ENCODE measurements at places on chromosomes 6 and 20.

DNA sequence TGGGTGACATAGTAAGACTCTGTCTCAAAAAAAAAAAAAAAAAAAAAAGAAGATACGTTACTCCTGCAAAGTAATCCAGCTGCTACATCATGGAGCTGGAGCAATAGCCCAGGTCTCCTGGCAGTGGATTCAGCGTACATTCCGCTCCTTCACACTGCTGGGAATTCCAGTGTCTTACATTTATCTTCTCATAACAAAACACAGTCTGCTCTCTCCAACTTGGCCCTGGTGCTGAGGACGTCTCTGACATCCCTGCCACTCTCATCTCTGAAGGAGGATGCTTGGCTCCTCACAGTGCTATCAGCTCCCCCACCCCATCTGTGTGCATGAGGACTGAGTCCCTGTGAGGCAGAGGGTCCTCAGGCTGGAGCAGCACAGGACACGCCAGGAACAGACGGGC is 529.8 kb downstream of the CD83 start:
- no peak for DNase-seq

- DNase-seq = no peak
Measured at GRCh38 chr6:87794922-87795885, 93.2 kb upstream of the AKIRIN2 start.

GRCh38 chr6:52653151-52653550 is 17.8 kb upstream of the TMEM14A start:
- DNase-seq = no peak

DNA sequence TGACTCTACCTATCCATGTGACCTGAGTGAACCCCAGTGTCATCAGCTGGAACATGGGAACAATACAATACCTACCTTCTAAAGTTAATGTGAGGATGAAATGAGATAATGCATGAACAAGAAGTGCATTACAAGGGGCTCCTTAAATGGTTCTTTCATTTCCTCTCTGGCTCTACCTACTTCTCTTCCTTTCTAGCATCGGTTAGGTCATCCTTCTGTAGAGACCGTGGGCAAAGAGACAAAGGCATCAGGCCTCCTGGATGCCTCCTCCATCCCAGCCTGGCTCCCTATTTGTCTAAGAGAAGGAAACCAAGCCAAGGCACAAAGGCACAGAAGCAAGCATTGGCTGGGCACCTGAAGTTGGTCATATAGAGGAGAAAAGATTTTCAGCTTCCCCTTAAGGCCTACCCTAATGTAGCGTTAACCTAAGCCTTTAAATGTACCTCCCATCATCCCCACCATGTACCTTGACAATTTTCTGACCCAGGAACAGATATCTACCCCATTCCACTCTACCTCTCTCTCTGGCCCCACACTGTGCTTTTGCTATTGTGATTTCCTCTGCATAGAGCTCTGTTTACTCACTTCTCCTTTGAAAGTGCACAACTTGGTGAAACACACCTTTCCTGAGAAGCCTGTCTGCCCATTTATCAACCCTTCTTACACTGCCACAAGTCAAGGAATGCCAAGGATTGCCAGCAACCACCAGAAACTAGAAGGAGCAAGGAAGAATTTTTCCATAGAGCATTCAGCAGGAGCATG is 86.6 kb downstream of the GCLC start:
- DNase-seq = no peak

- DNase-seq = no peak
Measured at GRCh38 chr6:32689531-32690501, 23.4 kb upstream of the HLA-DQB1 start.

- DNase-seq = no peak
Measured at GRCh38 chr6:141463237-141463977, 669.3 kb upstream of the GJE1 start.

DNA sequence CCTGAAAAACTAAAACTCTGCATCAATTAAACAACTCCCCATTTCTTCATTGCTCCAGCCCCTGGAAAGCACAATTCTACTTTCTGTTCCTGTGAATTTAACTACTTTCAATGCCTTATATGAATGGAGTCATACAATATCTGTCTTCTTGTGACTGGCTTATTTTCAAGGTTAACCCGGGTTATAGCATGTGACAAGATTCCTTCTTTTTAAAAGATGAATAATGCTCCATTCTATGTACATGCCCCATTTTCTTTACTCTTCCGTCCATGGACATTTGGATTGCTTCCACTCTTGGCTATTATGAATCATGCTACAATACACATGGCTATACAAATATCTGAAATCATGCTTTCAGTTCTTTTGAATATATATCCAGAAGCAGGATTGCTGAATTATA is 334.9 kb upstream of the ID4 start:
- no peak for DNase-seq

DNA sequence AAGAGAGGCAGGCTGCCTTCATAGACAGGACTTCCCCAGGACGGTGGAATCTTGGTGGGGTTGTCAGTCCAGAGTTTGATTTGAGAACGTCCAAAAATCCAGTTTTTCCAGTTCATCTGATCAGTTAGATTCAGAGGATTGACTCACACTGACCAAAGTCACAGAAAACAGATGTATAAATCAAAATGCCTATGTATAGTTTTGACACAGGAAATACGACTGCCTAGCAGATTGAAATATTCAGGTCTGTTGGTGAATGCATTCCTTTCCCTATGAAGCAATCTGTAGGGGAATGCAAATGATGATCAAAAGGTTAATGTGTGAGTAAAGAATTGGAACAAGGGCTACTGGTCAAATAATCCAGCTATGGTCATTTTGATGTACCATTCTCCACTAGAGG is 29.7 kb upstream of the GFOD1 start:
- no peak for DNase-seq

DNA sequence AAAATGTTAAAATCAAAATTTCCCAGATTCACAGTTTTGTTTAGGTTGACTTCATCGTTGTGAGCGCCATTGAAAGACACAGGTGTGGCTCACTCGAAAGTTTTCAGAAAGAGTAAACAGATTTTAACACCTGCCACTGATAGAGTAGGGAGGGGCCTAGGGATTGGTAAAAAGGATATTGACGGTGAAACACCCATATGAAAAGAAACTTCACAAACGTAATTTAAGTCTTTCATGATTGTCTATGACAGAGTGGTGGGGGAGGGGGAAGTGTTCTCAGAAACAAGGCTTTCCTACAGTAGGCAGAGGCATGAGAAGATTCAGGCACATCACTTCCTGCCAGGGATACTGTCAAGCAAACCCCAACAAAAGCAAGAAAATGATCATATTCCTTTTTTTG is 101.4 kb downstream of the PERP start:
- DNase-seq = no peak

GRCh38 chr6:166737261-166737660 is 110.2 kb upstream of the RPS6KA2 start:
- DNase-seq = no peak

DNA sequence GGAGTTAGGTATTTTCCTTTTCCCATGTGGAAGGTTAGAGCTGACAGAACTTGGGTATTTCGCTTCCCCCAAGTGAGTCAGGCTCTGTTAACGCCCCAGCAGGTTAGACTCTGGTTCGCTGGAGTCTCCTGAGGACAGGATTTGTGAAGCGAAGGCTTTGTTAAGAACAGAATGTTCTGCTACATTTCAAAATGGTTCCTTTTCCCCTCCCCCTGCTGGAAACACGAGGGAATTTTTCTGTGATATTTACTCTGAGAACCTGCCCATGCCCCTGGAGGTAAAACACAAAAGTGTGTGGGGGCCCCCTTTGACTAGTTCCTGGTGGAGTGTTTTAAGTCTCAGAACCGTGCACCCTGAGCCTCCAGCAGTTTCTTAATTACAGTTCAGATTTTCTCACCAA is 731.4 kb upstream of the CITED2 start:
- peak; percentile 29 for DNase-seq

- DNase-seq = no peak
Measured at GRCh38 chr6:167396659-167397490, 72.0 kb downstream of the TTLL2 start.

DNA sequence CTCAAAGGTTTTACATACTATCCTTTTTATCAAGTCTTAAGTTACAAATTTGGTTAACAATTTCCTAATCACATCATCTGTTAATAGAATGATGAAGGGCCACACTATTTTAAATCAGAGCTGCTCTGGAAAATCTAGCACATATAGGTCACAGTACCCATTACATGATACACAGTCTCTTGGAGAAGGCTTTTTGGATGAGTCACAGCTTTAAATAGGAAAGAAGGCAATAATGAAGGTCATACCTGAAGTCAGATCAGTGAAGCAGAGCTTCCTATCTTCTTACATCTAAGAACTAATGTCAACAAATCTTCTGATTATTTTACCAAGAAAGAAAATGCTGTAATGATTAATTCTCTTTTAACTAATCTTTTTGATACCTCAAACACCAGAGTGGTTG is 248.5 kb downstream of the BTBD9 start:
- DNase-seq = no peak

GRCh38 chr6:87391334-87391733 is 16.4 kb upstream of the CFAP206 start:
- peak; percentile 37 for DNase-seq

DNA sequence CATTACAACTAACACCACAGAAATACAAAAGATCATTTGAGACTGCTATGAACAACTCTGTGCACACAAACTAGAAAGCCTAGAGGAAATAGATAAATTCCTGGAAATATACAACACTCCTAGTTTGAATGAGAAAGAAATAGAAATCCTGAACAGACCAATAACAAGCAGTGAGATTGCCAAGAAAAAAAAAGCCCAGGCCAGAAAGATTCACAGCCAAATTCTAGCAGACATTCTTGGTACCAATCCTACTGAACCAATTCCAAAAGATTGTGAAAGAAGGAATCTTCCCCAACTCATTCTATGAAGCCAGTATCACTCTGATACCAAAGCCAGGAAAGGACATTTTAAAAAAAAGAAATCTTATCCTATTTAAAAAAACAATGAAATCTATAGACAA is 7.0 kb upstream of the CDK19 start:
- no peak for DNase-seq

- no peak for DNase-seq
Measured at GRCh38 chr20:38248133-38248532, 12.4 kb downstream of the KIAA1755 start.

GRCh38 chr20:17530716-17531664 is at the start of gene BFSP1:
Gene BFSP1 (minus strand): TSS chr20:17531379. CDS start chr20:17531329, 50 bp downstream.
- DNase-seq = no peak

GRCh38 chr20:63594043-63594561 is 20.1 kb upstream of the HELZ2 start:
- DNase-seq = no peak

- no peak for DNase-seq
Measured at GRCh38 chr6:40645043-40645442, 57.9 kb upstream of the LRFN2 start.

GRCh38 chr6:33213989-33214335 is 5.7 kb downstream of the RING1 start:
- DNase-seq = no peak

GRCh38 chr6:76510489-76510888 is 438.0 kb upstream of the IMPG1 start:
- DNase-seq = no peak

GRCh38 chr6:44021589-44022295 is 105.5 kb downstream of the MRPL14 start:
- no peak for DNase-seq

GRCh38 chr6:170108456-170108855 is 182.4 kb downstream of the DLL1 start:
- no peak for DNase-seq

GRCh38 chr6:152426276-152426675 is 210.9 kb downstream of the SYNE1 start:
- no peak for DNase-seq

DNA sequence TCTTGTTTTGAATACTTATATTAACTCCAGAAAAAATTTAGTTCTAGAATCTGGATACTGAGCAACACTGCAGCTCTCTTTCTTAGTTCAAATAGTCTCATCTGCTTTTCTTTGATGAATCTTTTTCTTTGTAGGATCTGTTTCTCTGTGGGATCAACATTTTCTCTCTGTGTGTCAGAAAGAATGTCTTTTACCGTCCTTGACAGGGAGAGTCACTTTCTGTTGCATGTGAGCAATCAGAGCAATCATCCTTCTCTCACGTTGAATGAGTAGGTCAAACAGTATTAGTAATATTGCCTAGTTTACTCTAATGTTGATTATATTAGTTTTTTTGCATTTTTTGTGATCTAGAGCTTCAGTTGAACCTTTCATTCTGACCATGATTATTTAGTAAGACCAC is 130.9 kb downstream of the TRMT11 start:
- DNase-seq = no peak

GRCh38 chr6:20575125-20575524 is 40.9 kb downstream of the CDKAL1 start:
- DNase-seq = no peak

- no peak for DNase-seq
Measured at GRCh38 chr6:125844989-125845388, 54.2 kb downstream of the NCOA7 start.

GRCh38 chr6:142088858-142089216 is 43.9 kb upstream of the GJE1 start:
- no peak for DNase-seq

- DNase-seq = no peak
Measured at GRCh38 chr6:126886106-126886505, 232.4 kb upstream of the RSPO3 start.

- DNase-seq = no peak
Measured at GRCh38 chr6:54846857-54847674, 495 bp downstream of the FAM83B start.

DNA sequence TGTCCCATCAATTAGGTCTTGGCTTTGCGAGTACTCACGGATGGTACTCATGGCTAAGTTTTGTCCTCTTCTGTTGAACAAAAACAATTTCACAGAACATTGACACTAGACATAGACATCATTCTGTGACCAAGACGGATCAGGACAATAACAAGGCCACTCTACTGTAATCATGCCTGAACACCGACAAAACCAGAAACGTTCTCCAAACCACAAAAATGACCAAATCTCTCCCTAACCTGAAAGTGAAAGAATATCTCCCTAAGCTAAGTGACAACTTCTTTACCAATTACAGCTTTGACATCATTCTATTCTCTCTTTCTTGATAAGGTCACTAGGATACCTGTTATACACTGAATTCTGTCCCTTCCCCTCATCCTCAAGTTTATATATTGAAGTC is 40.0 kb upstream of the SLC2A12 start:
- DNase-seq = no peak

- no peak for DNase-seq
Measured at GRCh38 chr6:34717466-34717865, 20.9 kb upstream of the ILRUN start.

DNA sequence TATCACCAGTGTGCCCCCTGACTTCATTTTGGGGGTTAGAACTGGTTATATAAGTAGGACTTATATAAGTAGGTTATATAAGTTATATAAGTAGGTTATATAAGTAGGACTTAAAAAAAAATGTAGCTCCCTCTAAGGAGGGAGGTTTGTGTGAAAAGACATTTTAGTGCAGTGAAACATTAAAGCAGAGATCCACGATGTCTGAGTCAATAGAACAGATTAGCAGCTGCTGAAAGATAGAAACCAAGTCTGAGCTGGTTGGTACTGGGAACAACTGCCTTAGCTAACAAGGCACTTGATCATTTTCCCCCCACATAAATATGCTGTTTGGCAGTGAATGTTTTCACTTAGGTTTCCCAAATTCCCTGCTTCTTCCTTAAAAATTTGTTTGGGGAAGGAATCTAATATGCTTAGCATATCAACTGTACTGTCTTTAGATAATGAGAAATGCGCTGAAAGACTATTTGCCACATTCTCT is 2.1 kb upstream of the RPS12 start:
- no peak for DNase-seq
